GM23248 (cell line): ENCODE measurements at places on chromosomes 2 and 18. TPM values are rescaled to one million over a fixed set of nuclear protein-coding genes. Genes with fewer than 3 reads are reported as not detected.

Gene HNRNPLL
- total RNA-seq: 34.9 and 42.6 TPM in 2 replicates

Gene MIB1
- 39.0 and 45.1 TPM in 2 replicates for total RNA-seq

Gene DSC1
- not detected in 2 replicates for total RNA-seq

Gene TTN
- not detected in 2 replicates for total RNA-seq

Gene CFC1
- total RNA-seq: not detected in 2 replicates

Gene LOXHD1
- not detected in 2 replicates for total RNA-seq

DNA sequence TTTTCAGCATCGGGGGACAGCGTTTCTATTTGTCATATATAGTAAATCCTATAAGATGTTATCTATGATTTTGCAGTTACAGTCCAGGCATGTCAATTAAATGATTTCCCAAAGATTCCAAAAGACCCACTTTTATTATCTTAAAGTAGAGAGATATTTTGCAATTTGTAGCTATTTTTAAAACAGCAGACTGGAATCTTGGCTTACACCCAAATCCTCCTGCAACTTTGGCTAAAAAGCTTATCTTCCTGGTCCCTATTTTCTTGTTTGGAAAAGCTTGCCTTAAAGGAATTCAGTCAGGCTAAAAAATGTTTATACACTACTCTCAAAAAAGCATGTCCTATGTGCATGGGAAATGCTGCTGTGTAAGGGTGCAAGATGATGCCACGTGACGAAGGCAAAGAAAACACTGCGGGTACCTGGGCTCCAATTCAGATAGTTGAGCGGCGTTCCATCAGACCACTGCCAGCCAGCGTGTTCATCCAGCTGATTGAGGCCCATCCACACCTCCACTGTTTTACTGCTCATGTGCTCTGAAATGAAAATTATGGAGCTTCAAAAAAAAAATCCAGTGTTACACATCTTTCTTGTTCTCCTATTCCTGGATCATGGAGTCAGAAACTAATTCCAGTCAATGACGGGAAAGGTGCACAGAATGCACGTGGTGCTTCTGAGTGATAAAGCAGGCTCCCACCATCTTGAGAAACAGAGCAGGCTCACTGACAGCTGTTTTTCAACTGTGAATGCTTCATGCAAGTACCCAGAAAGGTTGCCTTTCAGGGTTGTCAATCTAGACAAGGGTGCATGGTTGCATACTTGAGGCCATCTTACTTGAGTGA is 33.8 kb downstream of the PLA2R1 start:
- DNase-seq: peak; percentile 52

DNA sequence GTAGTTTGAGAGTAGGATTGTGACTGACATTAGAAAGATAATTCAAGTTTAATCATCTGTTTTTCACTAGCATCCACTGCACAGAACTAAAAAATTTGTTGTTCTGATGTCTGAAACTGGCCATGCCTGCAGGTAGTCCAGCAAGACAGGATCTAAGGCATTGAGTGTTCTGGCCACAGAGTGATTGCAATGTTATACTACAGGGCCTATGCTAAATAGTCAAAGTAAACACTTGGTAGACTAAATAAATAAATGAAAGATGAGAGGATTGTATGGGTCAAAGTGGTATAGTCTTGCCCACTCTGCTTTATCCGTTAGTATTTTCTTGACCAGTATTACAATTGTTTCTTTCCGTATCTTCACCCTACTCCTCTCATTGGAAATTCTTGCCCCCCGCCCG is 27.6 kb upstream of the FANCL start:
- no peak for DNase-seq

DNA sequence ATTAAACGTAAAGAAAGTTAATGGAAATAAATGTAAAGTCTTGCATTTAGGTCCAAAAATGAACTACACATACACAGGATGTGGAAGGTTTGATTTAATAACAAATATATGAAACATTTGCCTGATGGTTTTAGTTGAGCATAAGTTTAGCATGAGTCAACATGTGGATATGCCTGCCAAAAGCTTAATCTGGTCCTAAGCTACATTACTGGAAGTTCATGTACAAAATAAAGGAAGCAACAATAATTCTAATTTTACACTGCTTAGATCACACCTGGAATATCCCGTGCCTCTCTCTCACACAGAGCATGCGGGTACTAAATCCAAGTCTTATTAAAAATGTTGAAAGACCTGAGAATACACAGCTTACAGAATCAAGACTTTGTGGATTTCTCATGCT is 276.5 kb upstream of the NRP2 start:
- DNase-seq: peak; percentile 85

GRCh38 chr18:79393635-79394533 is 1.8 kb upstream of the NFATC1 start:
- peak; percentile 92 for DNase-seq

GRCh38 chr2:85761946-85762345 is 8.2 kb downstream of the ATOH8 start:
- DNase-seq: no peak

- peak; percentile 74 for DNase-seq
Measured at GRCh38 chr2:29765721-29766120, 155.7 kb downstream of the ALK start.

GRCh38 chr2:30236591-30237238 is 5.4 kb downstream of the LBH start:
- no peak for DNase-seq

DNA sequence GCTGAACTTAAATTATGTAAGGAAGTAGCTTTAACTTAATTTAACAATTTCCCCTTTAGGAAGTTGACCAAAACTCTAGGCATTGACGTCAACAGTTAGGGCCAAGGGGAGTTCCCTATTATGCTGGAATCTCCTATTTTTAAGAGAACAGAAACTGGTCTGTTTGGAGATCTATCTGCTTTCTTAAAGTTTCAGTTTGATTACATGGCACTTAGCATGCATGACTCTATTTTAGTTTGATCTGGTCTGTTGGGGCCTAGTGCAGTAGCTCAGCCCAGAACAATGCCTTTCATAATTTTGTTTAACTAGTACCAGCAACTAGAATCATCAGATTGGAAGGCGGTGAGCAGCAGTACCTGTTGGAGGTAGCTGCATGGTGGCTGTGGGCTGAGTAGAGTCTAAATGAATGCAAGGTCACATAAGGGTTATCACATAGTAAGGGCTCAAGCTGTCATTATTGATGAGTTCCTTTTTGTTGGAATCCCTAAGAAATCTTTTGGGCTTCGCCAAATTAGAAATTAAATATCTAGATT is 60.5 kb upstream of the ZNG1B start:
- no peak for DNase-seq

DNA sequence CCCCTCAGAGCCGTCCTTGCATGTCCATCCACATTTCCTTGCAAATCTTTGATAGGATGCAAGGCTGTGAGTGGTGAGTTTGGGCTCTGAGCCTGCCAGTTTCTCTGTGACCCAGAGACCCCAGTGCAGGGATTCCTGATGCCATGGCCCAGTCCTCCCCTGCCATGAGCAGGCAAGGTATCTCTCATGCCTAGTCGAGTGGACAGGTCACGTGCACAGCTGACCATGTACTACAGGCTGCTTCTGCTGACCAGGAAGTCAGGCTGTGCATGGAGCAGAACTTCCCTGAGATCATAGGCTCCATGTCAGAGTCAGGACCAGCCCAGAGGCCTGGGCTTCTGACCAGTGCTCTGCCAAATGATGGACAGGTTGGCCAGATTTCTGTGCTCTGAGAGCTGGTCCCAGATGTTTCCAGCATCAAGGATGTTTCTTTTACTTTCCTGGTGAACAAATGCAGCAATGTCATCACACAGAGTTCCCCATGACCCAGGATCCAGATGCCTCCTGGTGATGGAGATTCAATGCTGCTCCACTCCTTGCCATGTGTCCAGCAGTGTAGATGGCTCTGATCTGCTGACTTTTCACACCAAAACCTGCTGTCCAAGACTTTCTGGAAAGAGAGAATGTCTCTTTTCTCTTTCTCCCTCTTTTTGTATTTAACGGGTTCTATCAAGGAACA is 321.6 kb upstream of the HS6ST1 start:
- DNase-seq: peak; percentile 14

GRCh38 chr2:222296311-222296741 is 2.5 kb downstream of the PAX3 start:
- no peak for DNase-seq

DNA sequence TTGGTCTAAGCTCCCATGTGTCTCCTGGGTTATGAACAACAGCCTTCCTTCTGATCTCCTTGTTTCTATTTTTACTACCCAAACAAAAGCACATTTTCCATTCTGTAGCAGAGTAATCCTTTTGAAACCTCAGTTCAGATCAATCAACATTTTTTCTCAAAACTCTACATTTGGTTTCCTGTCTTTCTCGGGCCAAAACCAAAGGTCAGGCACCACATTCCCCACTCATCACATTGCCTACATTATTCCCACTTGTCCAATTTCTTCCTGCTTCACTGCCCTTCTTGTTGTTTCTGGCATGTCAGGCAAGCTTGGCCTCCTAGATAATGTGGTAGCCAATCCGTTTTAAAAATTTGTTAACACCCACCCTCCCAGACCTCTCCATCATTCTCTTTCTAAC is 196.8 kb downstream of the PPP1R1C start:
- no peak for DNase-seq

- peak; percentile 24 for DNase-seq
Measured at GRCh38 chr2:179677077-179677688, 184.2 kb downstream of the ZNF385B start.

DNA sequence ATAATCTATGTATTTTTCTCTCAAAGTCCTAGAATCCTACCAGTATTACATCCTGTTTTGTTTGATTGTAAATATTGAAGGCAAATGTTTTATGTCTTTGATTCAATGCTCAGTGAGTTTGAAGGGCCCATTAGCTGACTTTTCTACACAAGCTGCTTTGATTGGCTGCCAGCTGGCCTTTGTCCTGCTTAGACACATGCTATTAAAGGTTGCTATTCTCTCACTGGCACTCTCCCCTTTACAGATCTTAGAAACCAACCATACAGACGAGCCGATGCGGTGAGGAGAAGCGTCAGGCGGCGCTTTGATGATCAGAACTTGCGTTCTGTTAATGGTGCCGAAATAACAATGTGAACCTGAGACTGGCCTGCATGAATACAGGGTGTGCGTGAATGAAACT is 69.7 kb downstream of the PRPF40A start:
- peak; percentile 70 for DNase-seq

DNA sequence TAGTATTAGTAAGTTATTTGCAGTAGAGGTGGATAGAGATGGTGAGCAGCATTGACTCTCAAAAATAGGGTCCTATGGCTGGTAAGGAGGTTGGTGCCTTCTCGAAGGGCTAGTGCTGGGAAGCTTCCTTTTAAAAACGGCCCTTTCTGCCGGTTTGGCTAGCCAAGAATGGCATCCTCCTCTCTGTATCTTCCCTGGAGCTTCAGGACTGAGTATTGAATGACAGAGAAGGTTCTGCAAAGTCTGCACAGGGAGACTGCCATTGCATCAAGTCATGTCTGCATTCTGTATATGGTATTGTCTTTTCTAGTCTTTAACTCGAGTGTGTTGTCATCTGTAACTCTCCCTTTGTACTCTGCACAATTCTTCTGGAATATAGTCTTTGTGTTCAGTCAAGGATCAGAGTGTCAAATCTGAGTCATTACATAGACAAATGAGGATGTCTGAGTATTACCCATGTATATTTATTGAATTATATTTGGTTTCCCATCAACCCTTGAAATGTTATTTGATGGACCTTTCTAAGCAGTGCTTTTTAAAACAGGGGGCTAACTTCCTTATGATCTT is 1.1 kb downstream of the LDLRAD4 start:
- no peak for DNase-seq

GRCh38 chr2:159226059-159226461 is 60.4 kb downstream of the WDSUB1 start:
- DNase-seq: peak; percentile 85

- no peak for DNase-seq
Measured at GRCh38 chr2:15311201-15311907, 249.8 kb downstream of the NBAS start.

DNA sequence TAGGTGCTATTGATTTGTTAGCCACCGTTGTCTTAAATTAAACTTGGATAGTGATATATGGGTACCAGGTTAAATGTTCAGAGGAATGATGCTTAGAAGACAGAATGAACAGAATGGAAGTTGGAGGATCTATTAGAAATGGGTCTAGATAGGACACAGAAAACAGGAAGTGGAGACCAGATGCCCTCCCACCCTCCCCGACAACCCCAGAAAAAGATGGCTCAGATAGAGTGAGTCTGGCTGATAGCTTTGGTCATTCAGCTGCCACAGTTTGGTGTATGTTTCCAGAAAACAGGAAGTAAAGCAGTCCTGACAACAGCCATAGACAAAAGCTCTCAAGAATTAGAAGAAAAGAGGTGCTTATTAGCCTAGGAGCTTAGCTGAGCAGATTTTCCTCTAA is 71.5 kb upstream of the DSG1 start:
- DNase-seq: no peak

- DNase-seq: no peak
Measured at GRCh38 chr2:70566906-70567305, 13.3 kb upstream of the TGFA start.

GRCh38 chr2:68832233-68832869 is 38.8 kb downstream of the BMP10 start:
- DNase-seq: peak; percentile 22

DNA sequence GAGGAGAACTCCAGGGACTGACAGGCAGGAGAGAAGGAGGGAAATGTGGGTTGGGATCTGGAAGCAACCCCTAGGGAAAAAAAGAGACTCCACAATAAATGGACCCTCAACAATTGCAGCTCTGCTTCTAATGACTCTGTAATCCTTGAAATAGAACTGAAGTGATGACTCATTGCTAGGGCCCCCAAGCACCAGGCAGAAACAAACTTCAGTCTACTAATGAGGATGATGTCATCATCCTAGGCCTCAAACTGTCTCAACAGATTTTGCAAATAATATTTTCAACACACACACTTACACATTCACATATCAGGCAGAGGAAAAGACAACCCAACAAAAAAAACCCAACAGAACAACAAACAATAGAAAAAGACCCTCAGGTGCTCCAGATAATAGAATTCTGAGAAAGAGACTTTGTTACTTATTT is 143.3 kb downstream of the HDAC4 start:
- peak; percentile 90 for DNase-seq

GRCh38 chr2:233470011-233470687 is 96.4 kb downstream of the USP40 start:
- DNase-seq: no peak

- DNase-seq: peak; percentile 4
Measured at GRCh38 chr18:56351911-56352500, 286.4 kb downstream of the TXNL1 start.
